ENCODE measurements at places on chromosomes 3 and 15. TPM values are rescaled to one million over a fixed set of nuclear protein-coding genes. Genes with fewer than 3 reads are reported as not detected.

Gene IL17RD
- total RNA-seq: 0.26 TPM

Gene RTP4
- 3.0 TPM for total RNA-seq

Gene NMB
- total RNA-seq: 2.8 TPM

Gene SEMA6D
- total RNA-seq: not detected

Gene RETNLB
- not detected for total RNA-seq

Gene GOLGA8J
- total RNA-seq: not detected

Gene NAALADL2
- total RNA-seq: not detected

Gene TGFBR2
- 47.6 TPM for total RNA-seq

Gene BCL2A1
- 111 TPM for total RNA-seq
